Glutamatergic neuron (in vitro differentiated cells): ENCODE measurements at places on chromosomes 1 and 21. TPM values are rescaled to one million over a fixed set of nuclear protein-coding genes. Genes with fewer than 3 reads are reported as not detected.

DNA sequence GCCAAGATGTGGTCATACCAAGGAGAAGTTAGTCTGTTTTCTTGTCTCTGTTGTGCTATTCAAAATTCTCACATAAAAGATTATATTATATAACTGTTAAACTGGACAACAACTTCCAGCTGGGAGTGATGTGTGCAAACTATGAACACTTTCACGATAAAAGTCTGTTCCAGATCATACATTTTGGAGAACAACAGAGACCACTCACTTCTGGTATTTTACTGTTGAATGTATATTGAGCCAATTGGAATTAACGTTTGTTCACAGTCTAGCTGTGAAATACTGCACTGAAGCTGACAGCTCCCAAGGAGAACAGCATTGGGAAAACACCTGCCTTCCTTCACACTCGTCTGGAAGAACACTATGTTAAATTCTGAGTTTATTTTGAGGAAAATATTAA is 860 bp upstream of the SHCBP1L start:
- no peaks in the 10 kb centered on the region for H3K27me3 ChIP-seq
- H3K4me1 ChIP-seq: peaks cover 6% of the 10 kb centered on the region
- no peak overlapping the region for H3K4me3 ChIP-seq
- H3K27ac ChIP-seq: no peak overlapping the region

DNA sequence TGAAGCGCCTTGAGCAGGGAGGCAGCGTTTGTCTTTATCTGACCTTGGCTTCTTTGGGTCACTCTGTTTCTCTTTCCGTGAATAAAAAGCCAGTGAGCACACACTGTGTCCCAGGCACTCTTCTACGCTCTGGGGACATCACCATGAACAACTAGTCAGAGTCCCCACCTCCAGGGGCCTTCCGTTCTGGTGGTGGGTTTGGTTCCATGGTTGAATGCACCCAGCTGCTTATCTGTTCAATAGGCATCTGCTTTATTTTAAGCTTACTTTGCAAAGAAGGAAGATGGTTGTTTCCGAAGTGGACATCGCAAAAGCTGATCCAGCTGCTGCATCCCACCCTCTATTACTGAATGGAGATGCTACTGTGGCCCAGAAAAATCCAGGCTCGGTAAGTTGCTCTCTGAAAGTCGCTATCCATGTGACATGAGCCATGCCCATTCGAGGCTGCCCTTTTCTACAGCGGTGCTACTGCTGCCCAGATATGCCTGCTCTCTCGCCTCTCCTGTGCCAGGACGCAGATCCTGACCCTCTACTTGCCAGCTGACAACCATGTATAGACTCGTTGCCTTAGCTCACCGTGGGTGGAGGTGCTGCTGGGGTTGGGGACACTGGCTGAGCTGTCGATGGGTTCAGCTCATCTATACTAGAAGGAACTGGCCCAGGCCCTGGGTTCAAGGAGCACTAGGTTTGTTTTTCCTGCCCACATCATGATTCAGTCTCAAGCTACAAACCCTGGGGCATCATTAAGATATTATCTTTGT is 5.9 kb downstream of the MX1 start:
- no peak overlapping the region for H3K27ac ChIP-seq
- H3K36me3 ChIP-seq: peaks cover 8% of the 10 kb centered on the region
- no peak overlapping the region for H3K4me3 ChIP-seq
- no peak for DNase-seq
- peaks cover 7% of the 10 kb centered on the region for H3K4me1 ChIP-seq
- H3K27me3 ChIP-seq: peaks cover 2% of the 10 kb centered on the region

- no peaks in the 10 kb centered on the region for H3K4me1 ChIP-seq
- no peaks in the 10 kb centered on the region for H3K36me3 ChIP-seq
- no peak overlapping the region for H3K4me3 ChIP-seq
Measured at GRCh38 chr1:195005338-195005737, 1602.9 kb downstream of the KCNT2 start.

- H3K4me1 ChIP-seq: peaks cover 3% of the 10 kb centered on the region
- no peak overlapping the region for H3K4me3 ChIP-seq
- DNase-seq: no peak
- H3K27me3 ChIP-seq: no peaks in the 10 kb centered on the region
- no peak overlapping the region for H3K27ac ChIP-seq
Measured at GRCh38 chr21:18744840-18745239, 341.3 kb upstream of the TMPRSS15 start.

DNA sequence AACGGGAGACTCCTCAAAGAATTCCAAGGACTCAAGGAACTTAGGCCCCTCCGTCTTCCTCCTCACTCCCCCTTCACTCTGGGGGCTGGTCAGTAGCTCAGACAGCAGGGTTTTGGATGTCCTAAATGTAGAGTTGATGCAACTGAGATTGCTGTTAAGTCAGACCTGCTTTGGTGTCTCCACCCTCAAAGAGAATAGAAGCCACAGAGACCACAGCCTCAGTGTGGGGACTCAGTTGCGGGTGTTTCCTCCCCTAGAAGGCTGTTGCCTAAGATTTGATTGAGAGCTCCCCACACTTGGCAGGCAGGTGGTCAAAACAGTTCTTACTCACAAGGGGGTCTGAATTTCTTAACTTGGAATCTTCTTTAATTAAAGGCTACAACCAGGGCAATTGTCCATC is 7.6 kb downstream of the MAN1C1 start:
- H3K4me3 ChIP-seq: no peak overlapping the region
- peaks cover 6% of the 10 kb centered on the region for H3K4me1 ChIP-seq
- H3K36me3 ChIP-seq: peaks cover 4% of the 10 kb centered on the region
- DNase-seq: no peak
- H3K27me3 ChIP-seq: peaks cover 3% of the 10 kb centered on the region

- H3K4me3 ChIP-seq: no peak overlapping the region
- no peak for DNase-seq
Measured at GRCh38 chr21:46055863-46056281, 42.0 kb upstream of the COL6A2 start.

SHISA4 gene
- 2.9 TPM for total RNA-seq
